NCI-H345 (cell line): ENCODE measurements at places on chromosomes 12 and 14.

DNA sequence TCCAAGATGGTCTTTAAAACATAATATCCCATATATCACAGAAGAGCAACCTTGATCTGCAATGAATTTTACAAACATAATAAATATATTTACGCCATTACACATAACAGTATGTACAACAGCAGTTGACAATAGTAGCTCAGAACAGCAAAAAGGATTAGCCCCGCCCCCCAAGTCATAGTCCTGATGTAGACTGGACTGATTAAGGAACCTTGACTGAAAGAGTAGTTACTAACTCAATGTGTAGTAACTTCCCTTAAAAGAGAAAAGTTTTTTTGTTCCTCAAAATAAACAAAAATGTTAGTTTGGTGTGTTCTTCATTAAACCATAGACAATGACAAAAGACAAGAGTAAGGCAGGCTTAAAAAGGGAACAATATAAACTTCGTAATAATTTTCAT, 44.5 kb downstream of the GTF2A1 start:
- DNase-seq, result no peak

- DNase-seq, result no peak
Measured at GRCh38 chr12:100715976-100716944, 78.3 kb upstream of the ANO4 start.

- no peak for DNase-seq
Measured at GRCh38 chr14:37862263-37862662, 266.8 kb downstream of the TTC6 start.

DNA sequence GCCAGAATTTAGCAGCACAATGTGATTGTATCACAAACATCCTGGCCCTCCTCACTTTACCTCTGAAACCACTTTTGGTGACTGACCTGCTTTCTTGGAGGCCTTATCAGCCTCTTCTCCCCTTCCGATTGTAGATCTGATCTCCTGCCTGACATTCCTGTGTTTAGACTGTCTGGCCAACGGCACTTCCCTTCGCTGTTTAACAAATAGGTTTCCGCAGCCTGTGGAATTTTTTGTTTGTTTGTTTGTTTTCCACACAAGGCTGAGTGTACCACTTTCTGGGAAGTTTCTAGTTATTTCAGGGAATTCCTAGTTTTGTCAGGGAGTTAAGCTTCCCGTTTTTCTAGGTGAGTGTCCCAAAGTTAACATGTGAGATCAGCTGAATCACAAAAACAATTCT, 65.9 kb upstream of the CDKN3 start:
- DNase-seq, result no peak

DNA sequence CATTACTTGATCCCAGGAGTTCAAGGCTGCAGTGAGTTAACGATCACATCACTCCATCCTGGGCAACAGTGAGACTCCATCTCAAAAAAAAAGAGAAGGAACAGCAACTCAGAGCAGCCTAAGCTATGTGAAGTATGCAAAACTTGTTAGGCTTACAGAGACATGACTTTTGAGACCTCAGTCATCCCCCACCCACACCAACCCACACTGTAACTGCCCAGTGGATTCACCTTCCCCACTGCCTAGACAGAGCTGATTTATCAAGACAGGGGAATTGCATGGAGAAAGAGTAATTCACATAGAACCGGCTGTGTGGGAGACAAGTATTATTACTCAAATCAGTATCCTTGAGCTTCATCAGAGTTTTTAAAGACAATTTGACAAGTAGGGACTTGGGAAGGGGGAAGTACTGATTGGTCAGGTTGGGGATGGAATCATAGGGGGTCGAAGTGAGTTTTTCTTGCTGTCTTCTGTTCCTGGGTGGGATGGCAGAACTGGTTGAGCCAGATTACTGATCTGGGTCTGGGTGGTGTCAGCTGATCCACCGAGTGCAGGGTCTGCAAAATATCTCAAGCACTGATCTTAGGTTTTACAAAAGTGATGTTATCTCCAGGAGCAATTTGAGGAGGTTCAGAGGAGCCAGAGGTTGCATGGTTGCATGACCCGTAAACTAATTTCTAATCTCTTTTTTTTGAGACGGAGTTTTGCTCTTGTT, 6.2 kb upstream of the WDR89 start:
- DNase-seq, result no peak

DNA sequence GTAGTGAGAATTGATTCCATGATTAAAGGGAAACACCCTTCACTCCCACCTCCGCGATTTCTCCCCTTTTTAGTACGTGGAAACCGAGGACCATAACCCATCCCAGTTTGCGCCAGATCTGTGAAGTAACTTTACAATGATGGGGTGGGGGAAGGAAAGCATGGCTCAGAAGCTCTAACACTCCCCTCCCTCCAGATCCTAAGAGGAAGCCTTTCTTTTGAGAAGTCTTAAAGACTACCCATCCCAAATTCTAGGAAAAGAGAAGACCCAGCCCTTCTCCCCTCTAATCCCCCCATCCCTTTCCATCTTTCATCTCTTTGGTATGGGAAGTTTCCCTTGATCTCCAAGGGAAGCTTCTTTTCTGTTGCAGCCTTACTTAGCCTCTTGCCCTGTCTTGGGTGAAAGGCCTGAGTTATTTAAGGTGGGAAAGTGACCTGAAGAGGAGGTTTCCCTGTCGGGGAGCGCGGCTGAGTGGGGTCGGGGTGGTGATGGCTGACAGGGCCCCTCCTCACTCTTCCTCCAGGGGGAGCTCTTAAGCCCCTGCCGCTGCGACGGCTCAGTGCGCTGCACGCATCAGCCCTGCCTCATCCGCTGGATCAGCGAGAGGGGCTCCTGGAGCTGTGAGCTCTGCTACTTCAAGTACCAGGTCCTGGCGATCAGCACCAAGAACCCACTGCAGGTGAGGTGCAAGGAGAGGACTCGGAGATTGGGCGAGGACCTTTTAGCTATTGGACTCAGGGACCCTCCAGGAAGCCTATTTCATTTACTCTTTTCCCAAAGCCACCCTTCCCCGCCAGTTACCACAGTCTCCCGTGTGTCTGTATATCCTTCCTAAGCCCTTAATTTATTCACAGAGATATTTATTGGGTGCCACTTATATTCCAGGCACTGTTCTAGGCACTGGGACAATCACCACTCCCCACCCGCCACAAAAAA, 1.8 kb downstream of the MARCHF9 start:
- DNase-seq, result no peak

GRCh38 chr14:61132894-61133293, 148.2 kb downstream of the TMEM30B start:
- DNase-seq, result no peak

- DNase-seq, result no peak
Measured at GRCh38 chr14:37034410-37035285, 137.8 kb downstream of the SLC25A21 start.

- DNase-seq, result peak; percentile 62
Measured at GRCh38 chr12:52081263-52081733, 1.8 kb downstream of the SMIM41 start.

DNA sequence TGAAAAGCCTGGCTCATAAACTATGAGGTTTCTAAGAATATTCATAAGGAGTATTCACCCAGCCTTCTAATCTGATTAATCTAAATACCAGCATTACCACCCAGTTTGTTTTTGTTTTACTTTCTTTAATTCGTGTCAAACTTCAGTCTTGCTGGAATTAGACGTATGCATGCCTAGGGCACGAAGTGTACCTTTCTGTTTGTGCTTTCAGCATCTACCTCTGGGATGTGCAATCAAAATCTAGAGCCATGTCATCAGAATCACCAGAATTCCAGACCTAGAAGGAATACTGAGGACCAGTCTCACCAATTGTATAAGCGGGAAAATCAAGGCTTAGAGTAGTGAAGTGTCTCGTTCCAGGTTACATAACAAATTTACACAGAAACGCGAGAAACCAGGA, 57.3 kb downstream of the KITLG start:
- DNase-seq, result no peak

GRCh38 chr14:102203382-102203781, 63.7 kb downstream of the WDR20 start:
- no peak for DNase-seq

- no peak for DNase-seq
Measured at GRCh38 chr14:69710378-69710777, 56.6 kb upstream of the SRSF5 start.

- DNase-seq, result peak; percentile 57
Measured at GRCh38 chr14:37864861-37865718, 269.7 kb downstream of the TTC6 start.

DNA sequence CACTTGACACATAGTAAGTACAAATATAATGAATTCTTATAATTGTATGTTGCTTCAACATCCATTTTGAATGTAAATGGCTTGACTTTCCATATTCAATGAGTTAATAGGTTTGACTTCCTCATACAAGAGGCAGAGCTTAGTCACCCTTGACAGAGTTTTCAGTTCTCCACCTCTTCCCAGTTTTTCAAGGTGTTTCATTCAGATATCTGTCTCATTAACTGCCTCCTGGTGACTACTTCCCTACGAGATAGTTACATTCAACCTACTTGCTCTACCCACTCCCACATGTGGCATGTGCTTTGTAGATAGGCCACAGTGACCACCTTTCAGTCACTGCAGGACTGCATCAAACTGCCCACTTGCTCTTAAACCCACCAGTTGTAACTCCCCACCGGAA, 60.0 kb downstream of the MYF5 start:
- DNase-seq, result no peak

DNA sequence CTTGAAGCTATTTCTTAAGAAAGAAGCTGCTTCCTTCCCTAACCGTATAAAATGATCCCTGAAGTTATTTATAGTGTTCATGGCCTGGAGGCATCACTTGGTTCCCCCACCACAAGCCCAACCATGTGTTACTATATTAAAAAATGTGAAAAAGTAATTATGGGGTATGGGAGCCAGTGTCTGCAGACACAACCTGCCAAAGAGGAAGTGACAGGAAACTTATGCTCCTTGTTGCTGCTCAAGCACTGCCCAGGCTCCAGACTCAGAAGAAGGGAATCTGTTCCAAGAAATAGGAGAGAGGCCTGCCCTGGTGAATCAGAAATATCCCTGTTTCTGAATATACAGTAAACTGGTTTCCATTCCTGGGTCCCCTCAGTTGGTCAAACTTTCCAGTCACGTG, 217.2 kb upstream of the BMP4 start:
- no peak for DNase-seq

DNA sequence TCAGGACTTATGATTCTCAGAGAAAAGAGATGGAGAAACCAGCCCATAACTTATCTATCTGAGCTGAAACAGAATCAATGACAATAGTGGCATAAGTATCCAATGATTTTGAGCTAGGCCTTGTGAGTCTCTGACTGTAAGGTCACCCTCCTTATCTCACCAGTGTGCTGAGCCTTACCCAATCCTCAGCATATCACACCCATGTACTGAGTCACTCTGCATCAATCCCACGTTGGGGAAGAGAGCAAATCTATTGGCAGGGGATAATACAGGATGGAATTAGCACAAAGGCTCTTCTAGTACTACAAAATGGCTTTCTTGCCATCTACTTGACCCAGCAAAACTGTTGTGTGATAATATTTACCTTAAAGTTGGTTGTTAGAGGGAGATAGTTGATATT, 997.8 kb downstream of the NRXN3 start:
- no peak for DNase-seq

GRCh38 chr14:41609704-41610183, 3.1 kb downstream of the LRFN5 start:
- peak; percentile 92 for DNase-seq

- no peak for DNase-seq
Measured at GRCh38 chr12:65666876-65667275, 157.4 kb upstream of the HMGA2 start.

DNA sequence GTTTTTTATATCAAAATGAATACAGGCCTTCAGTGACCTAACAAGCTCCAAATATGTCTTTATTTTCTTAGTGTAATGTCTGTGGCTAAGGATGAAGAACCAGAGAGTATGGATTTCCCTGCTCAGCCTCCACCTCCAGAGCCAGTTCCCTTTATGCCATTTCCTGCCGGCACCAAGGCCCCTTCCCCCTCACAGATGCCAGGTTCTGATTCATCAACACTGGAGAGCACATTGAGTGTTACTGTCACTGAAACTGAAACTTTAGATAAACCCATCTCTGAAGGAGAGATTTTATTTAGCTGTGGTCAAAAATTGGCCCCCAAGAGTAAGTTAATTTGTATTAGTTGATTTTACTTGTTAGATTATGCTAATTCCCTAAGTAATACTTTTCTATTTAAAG, 61.0 kb downstream of the KIAA0586 start:
- no peak for DNase-seq

GRCh38 chr12:109763201-109763841, 49.7 kb downstream of the FAM222A start:
- no peak for DNase-seq

DNA sequence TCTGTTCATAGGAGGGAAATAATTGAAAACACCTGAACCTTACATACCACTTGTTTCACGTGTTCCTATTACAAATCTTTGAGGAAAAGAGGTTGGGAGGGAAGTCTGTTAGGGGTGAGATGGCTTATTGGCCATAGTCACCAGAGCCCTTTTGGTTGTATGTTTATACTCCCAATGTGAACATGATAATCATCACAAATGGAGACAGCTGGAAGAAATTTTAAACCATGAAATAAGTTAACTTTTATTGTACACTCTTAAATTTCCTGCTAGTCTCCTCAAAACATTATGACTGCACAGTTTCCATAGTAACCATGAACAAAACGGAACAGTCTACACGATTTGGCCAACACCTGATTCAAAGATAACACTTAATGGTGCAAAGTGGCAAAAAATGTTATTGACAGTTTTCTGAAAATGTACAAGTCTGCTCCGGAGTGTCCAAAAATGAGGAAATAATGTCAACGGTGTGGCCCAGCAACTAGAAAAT, 56.9 kb downstream of the LMNTD1 start:
- DNase-seq, result no peak

- no peak for DNase-seq
Measured at GRCh38 chr14:69263364-69263763, 3.4 kb downstream of the GALNT16 start.

- DNase-seq, result no peak
Measured at GRCh38 chr12:1491983-1492697, 102.2 kb downstream of the FBXL14 start.

DNA sequence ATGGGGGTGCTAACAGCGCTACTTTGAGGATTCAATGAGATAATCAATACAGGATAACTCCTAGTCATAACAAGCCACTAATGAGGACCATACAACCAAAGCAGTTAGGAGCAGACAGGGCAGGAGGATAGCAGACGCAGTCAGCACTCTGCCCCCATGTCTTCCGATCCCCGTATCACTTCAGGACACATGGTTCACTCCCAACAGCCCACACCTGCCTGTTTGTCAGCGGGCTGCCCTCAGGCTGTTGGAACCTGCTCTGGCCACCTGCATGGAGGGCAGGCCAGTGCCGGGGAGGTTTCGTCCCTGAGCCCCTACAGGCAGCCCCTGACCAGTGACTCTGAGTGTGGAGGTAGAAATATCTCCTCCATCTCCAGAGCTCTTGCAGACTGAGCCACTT, 37.1 kb upstream of the LTBP2 start:
- DNase-seq, result no peak
